Stimulated activated CD8-positive, alpha-beta memory T cell treated with anti-CD3 and anti-CD28 coated beads, Interleukin-7, amount 100 ng/mL, for 24 hours (primary cell): ENCODE measurements at places on chromosomes 11 and 22.

DNA sequence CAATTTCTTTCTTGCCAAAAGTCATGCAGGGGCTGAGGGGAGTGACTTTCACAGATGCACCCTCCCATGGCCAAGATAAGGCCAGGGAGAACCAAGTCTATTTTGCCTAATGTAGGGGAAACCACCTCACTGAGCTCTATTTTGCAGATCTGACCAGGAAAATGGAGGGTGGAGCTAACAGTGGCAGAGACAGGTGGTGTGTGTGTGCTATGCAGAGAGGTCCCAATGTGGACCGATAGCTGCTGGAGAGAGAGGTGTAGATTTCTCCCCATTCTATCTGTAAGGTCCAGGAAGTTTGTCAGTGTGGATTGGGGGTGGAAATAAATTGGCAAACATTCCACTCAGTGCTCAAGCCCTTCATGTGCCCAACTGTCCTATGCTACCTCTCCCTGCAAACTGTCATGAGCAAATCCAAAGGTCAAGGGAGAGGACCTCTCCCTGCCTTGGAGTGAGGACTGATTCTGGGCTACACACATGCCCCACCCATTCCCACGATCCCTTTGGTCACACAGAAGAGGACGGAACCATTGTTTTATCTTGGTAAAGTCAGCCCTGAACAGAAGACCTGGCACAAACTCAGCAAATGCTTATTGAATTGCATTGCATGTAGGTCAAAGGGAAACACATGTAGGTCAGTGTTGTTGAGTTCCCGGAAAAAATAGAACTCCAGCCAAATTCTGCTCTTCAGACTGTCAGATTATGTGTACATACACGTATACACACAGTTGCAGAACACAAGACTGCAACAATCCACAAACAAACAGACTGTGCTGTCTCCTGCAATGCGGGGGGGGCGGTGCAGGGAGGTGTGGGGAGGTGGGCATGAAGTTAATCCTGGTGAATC is 65.9 kb downstream of the C11orf58 start:
- no peak for DNase-seq

GRCh38 chr11:74948546-74948897 is 369 bp downstream of the XRRA1 start:
- DNase-seq, result no peak

- no peak for DNase-seq
Observed at GRCh38 chr11:5712507-5712906, 22.9 kb downstream of the TRIM22 start.

DNA sequence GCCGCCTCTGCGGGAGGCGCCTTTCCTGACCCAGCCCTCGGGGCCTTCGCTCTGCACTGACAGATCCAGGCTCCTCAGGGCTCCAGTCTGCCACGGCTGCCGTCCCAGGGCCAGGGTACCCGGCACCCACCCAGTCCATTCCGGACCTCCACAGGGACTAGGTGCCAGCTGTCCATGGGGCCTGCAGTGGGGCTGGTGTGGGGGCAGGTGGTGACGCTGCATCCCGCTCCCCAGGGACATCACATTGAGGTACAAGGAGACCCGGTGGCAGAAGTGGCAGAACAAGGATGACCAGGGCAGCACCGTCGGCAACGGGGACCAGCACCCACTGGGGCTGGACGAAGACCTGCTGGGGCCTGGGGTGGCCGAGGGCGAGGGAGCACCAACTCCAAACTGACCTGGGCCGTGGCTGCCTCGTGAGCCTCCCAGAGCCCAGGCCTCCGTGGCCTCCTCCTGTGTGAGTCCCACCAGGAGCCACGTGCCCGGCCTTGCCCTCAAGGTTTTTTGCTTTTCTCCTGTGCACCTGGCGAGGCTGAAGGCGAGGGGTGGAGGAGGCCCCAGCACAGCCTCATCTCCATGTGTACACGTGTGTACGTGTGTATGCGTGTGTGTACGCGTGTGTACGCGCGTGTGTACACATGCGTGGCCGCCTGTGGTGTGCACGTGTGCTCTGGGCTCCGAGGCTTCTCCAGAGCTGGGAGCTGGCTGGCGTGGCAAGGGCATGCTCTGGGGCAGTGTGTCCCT is 16.7 kb downstream of the RNH1 start:
- no peak for DNase-seq

GRCh38 chr11:46475926-46476545 is 84.5 kb upstream of the CHRM4 start:
- no peak for DNase-seq
